ENCODE measurements at places on chromosomes 13 and 19.

- no peak for DNase-seq
Observed at GRCh38 chr13:49428041-49428763, 15.7 kb downstream of the CAB39L start.

DNA sequence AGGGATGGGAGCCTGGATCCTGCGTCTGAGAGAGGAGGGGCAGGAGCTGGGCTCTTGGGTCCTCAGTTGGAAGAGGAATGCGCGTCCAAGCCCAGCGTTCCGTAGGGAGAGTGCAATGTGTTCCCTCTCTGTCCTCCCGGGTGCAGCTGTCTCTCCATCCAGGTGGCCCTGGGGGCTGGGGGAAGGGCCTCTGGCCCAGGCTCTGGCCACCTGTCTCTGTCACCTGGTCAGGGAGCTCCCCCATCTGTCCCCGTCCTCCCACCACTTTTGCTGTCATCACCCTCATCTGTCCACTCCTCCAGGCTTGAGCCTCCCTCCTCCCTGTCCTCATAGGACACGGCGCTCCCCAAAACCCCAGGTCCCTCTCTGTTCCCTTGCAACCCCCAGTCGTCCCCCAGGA lies 3.7 kb upstream of the SBK2 start:
- no peak for DNase-seq

- DNase-seq, result no peak
Observed at GRCh38 chr13:76982061-76982460, 9.8 kb upstream of the CLN5 start.

DNA sequence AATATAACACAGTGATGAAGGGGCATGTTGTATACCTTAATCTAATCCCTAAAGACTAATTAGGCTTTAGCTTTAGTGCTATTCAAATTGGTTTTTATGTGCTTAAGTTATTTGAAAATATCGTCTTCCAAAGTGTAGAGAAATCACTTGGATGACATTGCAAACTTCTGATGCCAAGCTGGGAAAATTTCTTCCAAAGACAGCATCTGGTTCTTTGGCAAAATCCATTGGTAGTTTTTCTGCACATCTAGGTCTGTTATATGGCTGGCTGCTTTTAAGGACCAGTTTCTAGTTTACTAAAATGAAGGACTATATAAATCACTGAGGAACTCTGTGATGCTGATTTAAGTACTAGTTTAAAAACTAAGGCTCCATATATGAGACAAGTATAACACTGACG lies 2362.3 kb downstream of the PCDH9 start:
- no peak for DNase-seq
